ENCODE measurements at places on chromosomes 7 and 10.

- DNase-seq, result no peak
Observed at GRCh38 chr10:843703-844102, 87.8 kb downstream of the LARP4B start.

DNA sequence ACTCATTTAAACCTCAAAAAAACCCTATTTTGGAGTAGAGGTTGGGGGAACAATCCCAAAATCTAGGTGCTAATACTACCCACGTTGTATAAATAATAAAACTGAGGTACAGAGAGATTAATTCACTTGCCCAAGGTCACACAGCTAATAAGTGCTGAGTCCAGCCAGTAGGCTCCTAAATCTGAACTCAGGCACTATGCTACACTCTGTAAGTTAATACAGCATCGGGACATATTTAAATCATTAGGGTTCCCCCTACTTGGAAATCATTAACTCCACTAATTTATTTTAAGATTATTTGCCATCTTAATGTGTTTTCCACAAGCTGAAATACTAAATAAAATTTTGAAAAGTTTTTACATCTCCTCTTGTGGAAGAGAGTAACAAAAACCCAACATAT lies 24.2 kb downstream of the PIP4K2A start:
- DNase-seq, result no peak

- peak; percentile 68 for DNase-seq
Observed at GRCh38 chr10:17031637-17032635, 97.7 kb downstream of the CUBN start.

- DNase-seq, result no peak
Observed at GRCh38 chr7:91796122-91796521, 84.4 kb downstream of the MTERF1 start.

GRCh38 chr7:28774261-28774988 lies 183.7 kb downstream of the TRIL start:
- DNase-seq, result no peak

- no peak for DNase-seq
Observed at GRCh38 chr7:26036092-26036491, 115.9 kb upstream of the NFE2L3 start.

- DNase-seq, result no peak
Observed at GRCh38 chr10:97445357-97445721, 467 bp downstream of the EXOSC1 start.

GRCh38 chr10:116005301-116005700 lies 267.7 kb downstream of the GFRA1 start:
- DNase-seq, result no peak

All from inflammatory macrophage treated with lipopolysaccharide for 4 hours (primary cell).